ENCODE measurements at places on chromosomes 2 and 18. TPM values are rescaled to one million over a fixed set of nuclear protein-coding genes. Genes with fewer than 3 reads are reported as not detected.

Gene CRYGD
- not detected for total RNA-seq

GRCh38 chr18:2303517-2304238 lies 267.6 kb downstream of the METTL4 start:
- no peaks in the 10 kb centered on the region for H3K27me3 ChIP-seq
- H3K4me3 ChIP-seq, result no peak overlapping the region
- peaks cover 5% of the 10 kb centered on the region for H3K4me1 ChIP-seq
- no peak for DNase-seq
- no peak overlapping the region for H3K27ac ChIP-seq
- H3K36me3 ChIP-seq, result no peaks in the 10 kb centered on the region

GRCh38 chr18:55509631-55510324 lies 78.2 kb downstream of the TCF4 start:
- no peaks in the 10 kb centered on the region for H3K27me3 ChIP-seq
- H3K4me3 ChIP-seq, result peak overlapping the region; percentile 32
- peak overlapping the region; percentile 75 for H3K27ac ChIP-seq
- no peaks in the 10 kb centered on the region for H3K4me1 ChIP-seq
- H3K36me3 ChIP-seq, result no peaks in the 10 kb centered on the region

GRCh38 chr2:58984731-58985130 lies 743.6 kb upstream of the FANCL start:
- H3K4me1 ChIP-seq, result no peaks in the 10 kb centered on the region
- no peak overlapping the region for H3K27ac ChIP-seq
- no peaks in the 10 kb centered on the region for H3K36me3 ChIP-seq
- H3K27me3 ChIP-seq, result no peaks in the 10 kb centered on the region
- no peak overlapping the region for H3K4me3 ChIP-seq
- DNase-seq, result no peak

- no peaks in the 10 kb centered on the region for H3K36me3 ChIP-seq
- H3K27ac ChIP-seq, result no peak overlapping the region
- no peaks in the 10 kb centered on the region for H3K27me3 ChIP-seq
- no peaks in the 10 kb centered on the region for H3K4me1 ChIP-seq
- no peak for DNase-seq
These were observed 38.5 kb upstream of the SIGLEC15 start for GRCh38 chr18:45786941-45787340.

DNA sequence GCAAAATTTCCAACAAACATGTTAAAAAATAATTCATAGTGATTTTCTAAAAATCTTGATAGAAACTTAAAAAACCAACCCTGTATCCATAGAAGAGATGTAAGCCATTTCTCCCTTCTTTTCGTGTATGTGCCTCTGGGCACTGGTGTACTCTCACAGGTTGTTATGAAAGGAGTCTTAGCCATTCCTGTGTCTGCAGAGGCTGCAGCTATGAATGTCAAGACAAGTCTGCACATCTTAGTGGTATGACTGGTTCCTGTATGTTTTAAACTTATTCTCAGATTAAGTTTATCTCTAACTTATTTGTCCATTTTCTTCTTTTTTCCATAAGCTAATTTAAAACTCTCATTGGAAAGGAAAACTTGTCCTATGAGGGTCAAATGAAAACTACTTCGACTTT lies 84.0 kb downstream of the DPP4 start:
- DNase-seq, result no peak
- H3K4me1 ChIP-seq, result peaks cover 3% of the 10 kb centered on the region
- H3K36me3 ChIP-seq, result no peaks in the 10 kb centered on the region
- no peak overlapping the region for H3K4me3 ChIP-seq
- H3K27me3 ChIP-seq, result no peaks in the 10 kb centered on the region

DNA sequence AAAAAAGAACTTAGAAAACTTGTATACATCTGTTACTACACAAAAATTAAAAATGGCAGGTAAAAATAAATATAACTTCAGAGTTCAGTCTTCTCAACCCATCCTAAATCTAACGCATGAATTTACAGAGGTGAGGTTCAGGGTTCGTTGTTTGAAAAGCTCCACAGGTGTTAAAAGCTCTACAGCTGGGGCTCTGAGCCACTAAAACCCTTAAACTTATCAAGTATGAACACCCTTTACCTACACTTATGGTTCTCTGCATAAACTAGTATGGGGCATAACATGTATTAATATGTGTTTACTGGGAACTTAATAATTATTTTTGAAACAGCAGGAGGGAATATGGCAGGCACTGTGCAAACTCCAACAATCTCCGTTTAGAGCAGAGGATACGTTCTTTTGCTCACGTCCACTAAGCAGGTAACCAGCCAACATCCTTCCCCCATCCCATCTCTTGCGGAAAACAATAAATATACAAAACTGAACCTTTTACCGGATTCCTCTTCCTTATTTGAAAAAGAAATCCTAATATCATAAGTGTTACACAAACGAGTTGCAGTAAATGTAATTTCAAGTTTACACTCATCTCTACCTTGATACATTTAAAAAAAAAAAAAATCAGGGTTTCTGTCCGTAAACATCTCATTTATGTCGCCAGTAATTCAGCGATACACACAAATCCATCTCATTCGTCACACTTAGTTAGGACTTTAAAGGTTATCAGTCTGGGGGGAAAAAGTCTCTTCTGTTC lies 1.3 kb downstream of the PIAS2 start:
- H3K4me3 ChIP-seq, result peak overlapping the region; percentile 90
- H3K4me1 ChIP-seq, result peaks cover 9% of the 10 kb centered on the region
- H3K27ac ChIP-seq, result no peak overlapping the region
- no peaks in the 10 kb centered on the region for H3K36me3 ChIP-seq

- no peaks in the 10 kb centered on the region for H3K27me3 ChIP-seq
- no peak for DNase-seq
- H3K27ac ChIP-seq, result no peak overlapping the region
- no peaks in the 10 kb centered on the region for H3K4me1 ChIP-seq
- H3K4me3 ChIP-seq, result no peak overlapping the region
These were observed 52.5 kb upstream of the CCDC150 start for GRCh38 chr2:196587056-196587455.

Gene MAPRE3
- total RNA-seq, result 43.8 TPM

- no peaks in the 10 kb centered on the region for H3K36me3 ChIP-seq
- no peaks in the 10 kb centered on the region for H3K4me1 ChIP-seq
- H3K27me3 ChIP-seq, result no peaks in the 10 kb centered on the region
These were observed 366.9 kb downstream of the NYAP2 start for GRCh38 chr2:225766431-225766830.

DNA sequence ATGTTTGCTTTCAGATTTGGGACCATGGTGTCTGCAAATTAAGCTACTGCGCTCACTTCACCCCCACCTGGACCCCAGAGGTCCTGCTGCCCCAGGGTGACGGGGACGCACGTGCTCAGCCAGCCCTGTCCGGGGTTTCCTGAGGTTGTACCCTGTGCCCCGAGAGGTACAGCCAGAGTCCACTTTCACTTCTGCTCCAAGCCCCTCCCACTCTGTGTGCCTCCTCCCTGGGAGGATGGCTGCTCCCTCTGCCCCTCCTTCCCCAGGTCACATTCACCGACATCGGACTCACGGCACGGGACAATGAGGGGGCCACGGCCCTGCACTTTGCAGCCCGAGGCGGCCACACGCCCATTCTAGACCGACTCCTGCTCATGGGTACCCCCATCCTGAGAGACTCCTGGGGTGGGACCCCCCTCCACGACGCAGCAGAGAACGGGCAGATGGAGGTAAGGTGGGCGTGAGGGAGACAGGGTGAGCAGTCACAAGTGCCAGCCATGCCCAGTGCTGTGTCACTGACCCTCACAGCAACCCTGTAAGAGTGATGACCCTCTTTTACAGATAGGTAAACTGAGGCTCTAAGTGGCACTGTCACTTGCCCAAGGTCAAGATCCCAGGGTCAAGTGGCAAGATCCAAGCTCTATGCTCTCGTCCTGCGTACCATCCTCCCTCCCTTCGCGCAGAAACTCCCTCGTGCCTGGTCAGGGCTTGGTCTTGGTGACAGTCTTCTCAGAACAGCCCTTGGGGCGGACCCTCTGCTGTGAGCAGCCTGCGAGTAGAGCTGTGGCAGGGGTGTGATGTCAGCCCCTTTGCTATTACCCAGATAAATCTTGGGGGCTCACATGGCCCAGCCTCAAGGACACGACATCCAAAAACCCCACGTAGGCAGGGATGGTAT lies 7.6 kb downstream of the ESPNL start:
- H3K27me3 ChIP-seq, result peaks cover 3% of the 10 kb centered on the region
- H3K36me3 ChIP-seq, result no peaks in the 10 kb centered on the region
- no peak overlapping the region for H3K27ac ChIP-seq
- H3K4me1 ChIP-seq, result no peaks in the 10 kb centered on the region
